Activated naive CD8-positive, alpha-beta T cell treated with anti-CD3 and anti-CD28 coated beads for 36 hours (primary cell): ENCODE measurements at places on chromosomes 7 and 10. TPM values are rescaled to one million over a fixed set of nuclear protein-coding genes. Genes with fewer than 3 reads are reported as not detected.

- no peaks in the 10 kb centered on the region for H3K36me3 ChIP-seq
- peak overlapping the region; percentile 1 for H3K27ac ChIP-seq
- DNase-seq, result no peak
- no peak overlapping the region for H3K4me3 ChIP-seq
- no peaks in the 10 kb centered on the region for H3K27me3 ChIP-seq
These were observed 50.2 kb downstream of the COL17A1 start for GRCh38 chr10:104035194-104036068.

GRCh38 chr10:114686013-114686412 is 27.9 kb upstream of the ABLIM1 start:
- H3K4me3 ChIP-seq, result no peak overlapping the region
- H3K27ac ChIP-seq, result no peak overlapping the region
- no peaks in the 10 kb centered on the region for H3K4me1 ChIP-seq
- H3K27me3 ChIP-seq, result no peaks in the 10 kb centered on the region
- no peaks in the 10 kb centered on the region for H3K36me3 ChIP-seq

GRCh38 chr7:80207501-80207900 is 72.9 kb downstream of the GNAI1 start:
- peaks cover 9% of the 10 kb centered on the region for H3K27me3 ChIP-seq
- DNase-seq, result no peak
- no peaks in the 10 kb centered on the region for H3K36me3 ChIP-seq

GRCh38 chr10:52074505-52075026 is 239.5 kb upstream of the DKK1 start:
- DNase-seq, result no peak
- no peaks in the 10 kb centered on the region for H3K27me3 ChIP-seq
- no peaks in the 10 kb centered on the region for H3K4me1 ChIP-seq
- H3K36me3 ChIP-seq, result no peaks in the 10 kb centered on the region
- H3K27ac ChIP-seq, result no peak overlapping the region

Gene ECD
- 39.2 TPM for total RNA-seq
